ENCODE measurements at places on chromosomes 5 and 9.

GRCh38 chr5:146872188-146872587 lies 6.4 kb downstream of the PPP2R2B start:
- DNase-seq, result no peak

DNA sequence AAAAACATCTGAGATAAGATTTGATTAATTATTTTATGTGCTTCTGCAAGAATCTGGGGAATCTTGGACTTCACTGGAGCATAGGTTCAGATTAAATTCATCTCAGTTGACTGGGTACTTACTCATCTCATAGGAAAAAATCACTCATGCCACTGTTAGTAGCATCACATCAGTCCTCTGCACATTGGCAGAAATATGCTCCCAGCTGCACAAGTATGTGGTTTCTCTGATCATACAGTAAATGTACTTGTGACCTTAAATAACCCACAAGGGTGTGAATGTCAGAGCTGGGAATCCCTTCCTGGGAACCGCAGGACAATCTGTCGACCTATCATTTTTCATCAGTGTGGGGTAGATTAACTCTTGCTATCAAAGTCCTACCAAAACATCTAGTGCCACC lies 203.7 kb upstream of the SLC24A2 start:
- DNase-seq, result peak; percentile 74

GRCh38 chr5:108382784-108383330 lies 959 bp upstream of the FBXL17 start:
- DNase-seq, result no peak

- no peak for DNase-seq
These were observed 159.7 kb upstream of the ELL2 start for GRCh38 chr5:96121364-96121763.

DNA sequence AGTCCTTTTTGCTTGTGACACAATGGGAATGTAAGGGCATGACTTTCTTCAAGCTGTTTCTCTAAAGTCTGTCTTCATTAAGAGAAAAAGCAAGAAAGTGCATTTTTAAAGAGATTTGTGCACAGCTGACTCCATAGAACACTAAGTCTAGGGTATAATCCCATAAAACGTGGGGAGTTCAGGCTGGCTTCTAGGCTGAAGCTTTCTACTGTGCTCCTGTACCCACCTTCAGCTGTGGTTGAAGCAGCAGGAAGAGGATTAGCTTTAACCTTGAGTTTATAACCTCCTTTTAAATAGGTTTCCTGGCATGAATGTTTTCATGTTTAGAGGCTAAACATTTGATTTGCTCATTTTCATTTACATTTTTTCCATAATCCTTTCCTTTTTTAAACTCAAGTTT lies 126.4 kb downstream of the HACD4 start:
- DNase-seq, result no peak

DNA sequence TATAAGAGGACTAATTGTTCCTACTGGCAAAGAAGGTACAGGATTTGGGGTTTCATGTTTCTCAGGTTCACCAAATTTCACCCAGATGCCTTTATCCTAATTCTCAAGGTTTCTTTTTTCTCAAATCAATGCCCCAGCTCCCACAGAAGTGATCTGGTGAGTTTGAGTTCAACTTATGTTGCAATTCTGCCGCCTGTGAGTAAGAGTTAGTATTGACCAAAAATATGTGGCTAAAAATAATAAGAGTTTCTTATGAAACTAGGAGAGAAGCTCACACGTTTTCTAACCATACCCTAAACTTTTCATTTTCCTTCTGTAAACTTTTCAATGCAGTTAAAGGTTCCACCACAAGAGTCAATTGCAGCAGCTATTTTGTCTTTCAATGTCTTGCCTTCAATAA lies 15.1 kb downstream of the SLCO6A1 start:
- DNase-seq, result no peak

DNA sequence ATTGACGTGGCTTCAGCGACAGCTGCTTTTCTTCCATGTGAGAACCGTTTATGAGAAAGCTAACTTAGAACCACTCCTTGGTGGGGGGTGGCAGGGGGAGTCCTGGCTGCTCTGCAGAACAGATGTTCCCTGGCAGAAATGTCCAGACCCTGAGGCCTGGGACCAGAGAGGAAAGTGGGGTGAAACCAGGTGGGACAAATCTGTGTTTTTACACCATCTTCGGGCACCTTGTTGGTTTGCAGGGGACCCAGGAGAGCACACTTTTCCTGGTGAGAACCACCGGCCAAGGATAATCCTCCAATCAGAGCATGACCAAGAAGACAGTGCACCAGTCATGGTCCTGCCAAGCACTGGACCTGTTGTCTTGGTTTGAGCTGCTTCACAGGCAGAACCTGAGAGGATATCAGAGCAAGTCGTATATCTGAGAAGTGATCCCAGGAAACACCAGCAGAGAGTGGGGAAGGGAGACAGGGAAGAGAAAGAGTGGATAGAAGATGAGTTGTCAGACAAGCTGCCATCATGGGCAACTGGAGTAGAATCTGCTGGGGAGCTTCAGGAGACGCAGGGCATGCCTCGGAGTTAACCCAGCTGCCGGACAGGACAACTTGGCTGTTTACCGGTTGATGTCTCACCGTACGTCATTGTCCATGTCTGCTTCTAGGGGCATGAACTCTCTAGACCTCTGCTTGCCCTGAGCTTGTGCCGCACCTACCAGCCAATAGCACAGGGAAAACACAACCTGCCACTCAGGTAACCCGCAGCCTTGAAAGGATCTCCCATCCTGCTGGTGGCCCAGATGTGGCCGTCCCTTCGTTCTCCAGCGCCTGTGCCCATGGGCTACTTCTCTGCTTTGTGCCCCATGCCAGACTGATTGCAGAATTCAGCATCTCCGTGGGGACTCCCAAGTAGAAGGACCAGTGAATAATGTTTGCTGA lies 178.4 kb upstream of the MVB12B start:
- no peak for DNase-seq

- peak; percentile 100 for DNase-seq
These were observed 126.9 kb downstream of the TLE1 start for GRCh38 chr9:81562231-81563019.

DNA sequence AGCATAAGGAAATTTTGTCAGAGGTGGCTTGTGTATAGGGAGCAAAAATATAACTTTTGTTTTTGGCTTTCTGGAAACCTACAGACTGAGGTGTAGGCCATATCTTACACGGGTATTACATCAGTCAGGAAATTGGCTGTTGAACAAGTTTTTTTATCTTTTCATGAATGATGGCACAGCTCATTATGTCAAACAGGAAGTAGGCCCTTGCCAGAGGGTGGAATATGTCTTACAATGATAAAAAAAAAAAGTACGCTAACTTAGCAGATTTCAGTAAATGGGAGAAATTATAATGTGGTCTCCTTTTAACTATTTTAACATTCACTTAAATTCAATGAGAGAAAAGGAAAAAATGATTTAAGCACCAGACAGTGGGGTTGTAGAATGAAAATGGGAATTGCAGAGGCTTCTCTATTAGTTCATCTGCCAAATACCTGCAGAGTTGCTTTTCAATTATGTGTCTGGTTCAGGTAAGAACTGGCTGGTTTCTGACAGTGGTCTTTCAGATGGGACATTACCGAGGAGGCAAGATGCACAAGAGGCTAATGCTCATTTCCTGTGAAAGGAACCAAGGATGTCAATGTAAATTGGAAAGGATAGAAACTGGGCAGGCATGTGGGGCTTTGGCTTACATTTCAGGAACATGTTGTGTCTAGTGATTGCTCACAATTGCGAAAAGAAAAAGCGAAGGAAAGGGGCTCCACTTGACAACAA lies 169.9 kb downstream of the NNT start:
- no peak for DNase-seq

DNA sequence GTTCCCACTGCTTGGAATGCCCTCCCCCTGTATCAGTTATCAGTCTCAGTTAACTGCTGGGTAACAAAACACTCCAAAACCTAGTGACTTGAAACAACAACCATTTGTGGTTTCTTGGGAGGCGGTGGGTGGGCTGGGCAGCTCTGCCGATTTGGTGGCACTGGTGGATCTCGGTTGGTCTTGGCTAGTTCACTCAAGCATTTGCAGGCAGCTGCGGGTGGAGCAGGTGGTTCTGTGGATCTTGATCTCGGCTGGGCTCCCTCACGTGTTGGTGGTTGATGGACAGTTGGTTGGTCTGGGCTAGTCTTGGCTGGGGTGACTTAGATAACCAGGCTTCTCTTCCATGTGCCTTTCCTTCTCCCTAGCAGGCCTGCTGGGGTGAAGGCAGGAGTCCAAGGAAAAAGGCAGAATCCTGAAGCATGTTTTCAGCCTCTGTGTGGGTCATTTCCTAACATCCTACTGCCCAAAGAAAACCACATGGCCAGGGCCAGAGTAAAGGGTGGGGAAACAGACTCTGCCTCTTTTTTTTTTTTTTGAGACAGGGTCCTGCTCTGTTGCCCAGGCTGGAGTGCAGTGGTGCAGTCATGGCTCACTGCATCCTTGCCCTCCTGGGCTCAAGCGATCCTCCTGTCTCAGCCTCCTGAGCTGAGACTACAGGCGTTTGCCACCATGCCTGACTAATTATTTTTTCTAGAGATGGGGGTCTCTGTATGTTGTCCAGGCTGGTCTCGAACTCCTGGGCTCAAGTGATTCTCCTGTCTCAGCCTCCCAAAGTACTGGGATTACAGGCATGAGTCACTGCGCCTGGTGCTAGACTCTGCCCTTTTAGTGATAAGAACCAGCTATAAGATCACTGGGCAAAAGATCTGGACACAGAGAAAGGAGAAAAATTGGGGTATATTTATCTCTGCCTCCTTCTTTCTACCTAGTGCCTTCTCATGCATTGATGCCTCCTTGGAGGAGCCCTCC lies 183.7 kb downstream of the RGS3 start:
- no peak for DNase-seq

DNA sequence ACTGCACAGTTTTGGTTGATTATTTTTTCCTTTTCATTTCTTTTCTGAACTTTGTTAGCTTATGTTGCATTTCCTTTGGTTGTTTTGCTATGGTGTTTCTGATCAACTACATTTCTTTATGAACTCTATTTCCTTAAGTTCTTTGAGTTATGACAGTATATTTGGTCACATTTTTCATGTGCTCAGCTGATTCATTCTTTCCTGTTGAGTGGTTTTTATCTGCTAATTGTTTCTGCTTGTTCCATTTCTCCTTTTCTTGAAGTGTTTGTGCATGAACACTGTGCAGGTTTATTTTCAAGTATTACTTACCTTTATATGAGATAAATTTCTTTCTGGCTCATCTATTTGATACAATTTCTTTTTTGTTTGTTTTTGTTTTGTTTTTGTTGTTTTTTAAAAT lies 50.9 kb upstream of the MACIR start:
- DNase-seq, result no peak

DNA sequence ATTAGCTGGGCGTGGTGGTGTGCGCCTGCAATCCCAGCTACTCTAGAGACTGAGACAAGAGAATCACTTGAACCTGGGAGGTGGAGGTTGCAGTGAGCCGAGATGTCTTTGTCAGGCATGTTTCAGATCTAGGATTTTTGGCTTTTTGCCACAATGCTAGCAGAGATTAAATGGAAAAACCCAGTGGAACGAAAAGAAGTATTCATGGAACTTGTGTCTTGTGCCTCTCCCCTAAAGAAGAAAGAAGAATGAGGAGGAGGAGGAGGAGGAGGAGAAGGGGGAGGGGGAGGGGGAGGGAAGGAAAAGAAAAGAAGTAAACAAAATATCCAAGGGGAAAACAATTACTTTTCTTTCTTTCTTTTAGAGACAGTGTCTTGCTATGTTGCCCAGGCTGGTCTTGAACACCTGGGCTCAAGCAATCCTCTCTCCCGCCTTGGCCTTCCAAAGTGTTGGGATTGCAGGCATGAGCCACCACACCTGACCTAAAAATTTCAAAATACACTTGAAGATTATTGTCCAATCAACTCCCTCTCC lies 106.0 kb downstream of the ARRDC3 start:
- no peak for DNase-seq

DNA sequence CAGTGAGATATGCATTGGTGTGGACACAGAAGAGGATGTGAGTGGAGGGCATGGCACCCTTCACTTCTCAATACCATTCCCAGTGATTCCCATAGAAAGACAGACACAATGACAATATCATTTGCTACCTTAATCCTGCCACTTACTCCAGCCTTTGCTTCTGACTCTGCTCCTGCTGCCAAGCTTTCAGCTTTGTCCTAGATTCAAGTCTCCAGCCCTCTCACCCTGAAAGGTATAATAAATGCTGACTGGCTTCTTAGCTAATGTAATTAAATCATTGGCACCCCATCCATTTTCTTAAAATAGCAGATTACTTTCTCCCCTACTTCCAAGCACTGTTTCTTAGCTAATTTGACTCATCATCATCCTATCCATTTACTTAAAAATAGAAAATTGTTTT lies 41.1 kb upstream of the CDC42SE2 start:
- DNase-seq, result no peak

- DNase-seq, result no peak
These were observed 15.7 kb upstream of the FBXW2 start for GRCh38 chr9:120808931-120809330.

GRCh38 chr9:131446276-131446675 lies 52.4 kb downstream of the PRRC2B start:
- DNase-seq, result no peak

DNA sequence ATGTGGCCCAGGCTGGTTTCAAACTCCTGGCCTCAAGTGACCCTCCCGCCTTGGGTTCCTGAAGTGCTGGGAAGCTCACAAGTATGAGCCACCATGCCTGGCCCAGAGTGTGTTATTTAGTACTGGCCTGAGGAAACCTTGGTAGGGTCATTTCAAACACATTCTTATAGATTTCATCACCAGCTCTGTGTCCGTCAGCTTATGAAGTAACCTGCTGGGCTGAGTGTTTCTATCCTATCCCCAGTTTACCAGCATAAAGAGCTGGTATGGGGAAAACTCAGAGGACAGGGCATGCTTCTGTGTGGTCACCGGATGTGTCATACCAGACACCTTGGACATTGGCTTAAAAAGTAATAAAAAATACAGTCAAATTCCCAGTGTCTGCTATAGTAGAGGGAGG lies 45.3 kb downstream of the PTPN3 start:
- DNase-seq, result no peak

DNA sequence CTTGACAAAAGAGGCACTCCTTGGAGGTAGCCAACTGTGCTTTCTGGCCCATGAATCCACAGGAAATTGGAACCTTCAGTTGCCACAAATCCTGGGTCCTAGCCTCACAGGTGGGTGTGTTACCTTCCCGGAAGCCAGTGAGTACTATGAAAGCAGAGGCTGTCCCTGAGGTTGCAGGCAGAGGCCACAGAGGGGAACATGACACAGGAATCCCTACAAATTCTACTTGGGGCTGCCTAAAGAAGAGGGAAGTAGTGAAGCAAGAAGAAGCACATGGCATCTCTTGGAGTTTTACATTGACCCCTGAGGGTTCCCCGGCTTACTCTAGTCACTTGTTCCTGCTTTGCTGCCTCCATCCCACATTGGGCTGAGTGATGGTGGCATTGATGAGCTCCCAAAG lies 2.6 kb downstream of the SLC22A5 start:
- DNase-seq, result no peak

DNA sequence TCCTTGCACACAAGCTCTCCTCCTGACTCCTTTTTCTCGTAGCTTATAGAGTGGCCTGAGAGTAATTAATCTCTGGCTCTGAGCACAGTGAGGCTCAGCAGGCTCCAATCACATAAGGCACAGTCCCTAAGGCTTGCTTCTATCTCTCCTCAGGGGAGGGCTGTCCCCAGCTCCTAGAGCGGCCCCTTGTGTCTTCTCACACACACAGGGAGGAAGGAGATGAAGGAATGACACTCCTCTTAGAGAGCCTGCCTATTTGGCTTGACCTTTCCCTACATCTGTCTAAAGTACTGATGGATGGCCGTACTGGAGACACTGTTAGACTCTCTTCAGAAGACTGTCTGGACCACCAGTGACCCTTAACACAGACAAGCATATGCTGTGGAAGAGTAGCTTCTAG lies 12.9 kb downstream of the TAS2R1 start:
- DNase-seq, result no peak

GRCh38 chr5:110549301-110549700 lies 177.2 kb downstream of the TMEM232 start:
- no peak for DNase-seq
